Fibroblast of skin of left quadriceps (primary cell): ENCODE measurements at places on chromosomes 13 and 19.

DNA sequence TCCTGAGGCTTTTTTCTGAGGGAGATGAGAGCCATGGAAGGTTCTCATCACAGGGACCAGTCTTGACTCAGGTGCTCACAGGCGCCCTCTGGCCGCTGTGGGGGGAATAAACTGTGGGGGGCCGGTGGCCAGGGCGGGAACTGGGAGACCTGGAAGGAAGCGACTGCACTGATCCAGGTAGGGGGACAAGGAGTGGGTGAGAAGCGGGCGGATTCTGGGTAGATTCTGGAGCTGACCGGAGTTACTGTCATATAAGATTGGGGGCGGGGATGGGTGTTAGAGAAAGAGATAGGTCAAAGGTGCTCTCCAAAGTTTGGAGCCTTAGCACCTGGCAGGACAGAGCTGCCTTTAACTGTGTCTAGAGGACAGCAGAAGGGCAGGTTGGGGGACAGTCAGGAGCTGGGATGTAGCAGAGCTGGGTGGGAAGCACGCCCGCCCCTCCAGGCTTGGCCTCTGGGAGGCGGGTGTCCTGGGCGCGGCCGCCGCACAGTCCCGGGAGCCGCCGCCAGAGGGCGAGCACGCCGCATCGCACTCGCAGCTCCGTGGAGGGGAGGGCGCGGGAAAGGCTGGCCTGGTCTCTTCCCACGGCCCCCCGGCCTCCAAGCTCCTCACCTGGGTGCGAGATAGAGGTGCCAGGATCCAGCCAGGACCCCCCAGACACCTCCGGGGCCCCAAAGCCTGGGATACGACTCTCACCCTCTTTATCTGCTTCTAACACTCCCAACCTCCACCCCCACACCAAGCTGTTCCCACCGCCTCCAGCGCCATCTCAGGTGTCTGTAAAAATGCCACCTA lies 4.2 kb upstream of the DAND5 start:
- DNase-seq = no peak

DNA sequence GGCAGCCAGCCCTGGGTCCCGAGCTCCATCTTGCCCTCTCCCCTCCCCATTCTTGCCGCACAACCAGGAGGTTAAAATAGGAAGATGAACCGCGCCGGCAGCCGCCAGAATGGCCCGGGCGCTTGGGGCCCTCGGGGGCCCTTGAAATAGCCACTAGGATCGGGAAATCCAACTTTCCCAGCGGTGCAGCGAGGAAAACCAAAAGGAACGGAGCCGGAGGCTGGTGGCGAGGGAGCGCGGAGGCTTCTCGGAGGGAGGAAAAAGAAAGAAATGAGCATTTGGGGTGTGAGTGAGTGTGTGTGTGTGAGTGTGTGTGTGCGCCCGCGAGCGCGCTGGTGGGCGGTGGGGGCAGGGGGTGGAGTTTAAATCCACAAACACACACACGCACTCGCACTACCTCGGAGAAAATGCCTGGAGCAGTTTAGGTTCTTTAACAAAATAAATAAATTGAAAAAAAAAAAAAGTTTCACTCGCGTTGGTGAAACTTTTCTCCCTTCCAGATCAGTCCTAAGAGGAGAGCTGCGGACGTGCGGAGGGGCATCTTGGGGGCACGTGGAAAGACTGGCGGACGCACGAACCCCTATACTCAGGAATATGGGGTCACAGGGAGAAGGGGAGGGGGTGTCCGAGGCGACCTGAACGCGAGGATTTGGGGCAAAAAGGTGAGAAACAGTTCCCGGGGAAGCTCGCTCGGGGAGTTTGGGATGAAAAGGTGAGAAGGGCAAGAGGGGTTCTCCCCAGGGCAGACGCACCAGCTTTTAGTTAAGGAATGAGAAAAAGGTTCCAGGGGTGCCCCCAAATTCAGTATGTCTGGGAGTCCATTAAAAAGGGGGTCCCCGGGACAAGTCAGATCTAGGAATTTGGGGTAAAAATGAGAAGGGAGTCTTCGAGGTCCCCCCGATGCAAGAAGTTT lies 1.3 kb downstream of the RFX2 start:
- no peak for DNase-seq

- no peak for DNase-seq
These were observed 26.5 kb upstream of the HOMER3 start for GRCh38 chr19:18967358-18968146.

DNA sequence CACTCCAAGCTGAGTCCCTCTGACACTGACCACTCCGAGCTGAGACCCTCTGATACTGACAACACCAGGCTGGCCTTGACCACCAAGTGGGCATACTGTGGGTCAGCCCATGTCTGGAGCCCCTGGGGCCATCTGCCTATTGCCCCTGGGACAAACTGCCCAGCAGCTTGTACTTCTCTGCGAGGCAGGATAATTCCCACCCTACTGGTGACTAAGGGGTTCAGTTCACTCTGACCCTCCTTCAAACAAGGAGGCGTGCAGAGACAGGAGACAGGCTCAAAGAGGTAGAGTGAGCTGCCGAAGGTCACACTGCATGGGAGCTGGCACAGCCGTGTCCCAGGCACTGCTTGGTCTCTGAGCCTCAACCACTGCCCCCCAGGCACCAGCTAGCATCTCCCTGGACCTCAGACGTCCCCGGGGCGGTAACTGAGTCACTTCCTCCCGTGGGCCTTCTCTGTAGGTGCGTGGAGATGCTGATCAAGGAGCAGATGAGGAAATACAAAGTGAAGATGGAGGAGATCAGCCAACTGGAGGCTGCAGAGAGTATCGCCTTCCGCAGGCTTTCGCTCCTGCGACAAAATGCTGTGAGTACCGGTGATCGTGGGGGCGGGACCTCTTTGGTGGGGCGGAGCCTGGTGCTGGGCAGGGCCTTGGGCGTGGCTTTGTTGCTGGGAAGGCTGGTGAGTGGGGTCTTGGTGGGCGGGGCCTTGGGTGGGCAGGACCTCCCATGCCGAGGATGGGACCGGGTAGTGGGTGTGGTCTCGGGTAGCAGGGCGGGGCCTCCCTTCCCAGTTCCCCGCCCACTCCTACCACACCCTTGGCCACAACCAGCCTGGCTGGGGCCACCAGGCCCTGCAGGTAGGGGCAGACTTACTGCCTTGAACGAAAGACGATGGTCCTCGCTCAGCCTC lies 5.8 kb upstream of the USE1 start:
- no peak for DNase-seq

DNA sequence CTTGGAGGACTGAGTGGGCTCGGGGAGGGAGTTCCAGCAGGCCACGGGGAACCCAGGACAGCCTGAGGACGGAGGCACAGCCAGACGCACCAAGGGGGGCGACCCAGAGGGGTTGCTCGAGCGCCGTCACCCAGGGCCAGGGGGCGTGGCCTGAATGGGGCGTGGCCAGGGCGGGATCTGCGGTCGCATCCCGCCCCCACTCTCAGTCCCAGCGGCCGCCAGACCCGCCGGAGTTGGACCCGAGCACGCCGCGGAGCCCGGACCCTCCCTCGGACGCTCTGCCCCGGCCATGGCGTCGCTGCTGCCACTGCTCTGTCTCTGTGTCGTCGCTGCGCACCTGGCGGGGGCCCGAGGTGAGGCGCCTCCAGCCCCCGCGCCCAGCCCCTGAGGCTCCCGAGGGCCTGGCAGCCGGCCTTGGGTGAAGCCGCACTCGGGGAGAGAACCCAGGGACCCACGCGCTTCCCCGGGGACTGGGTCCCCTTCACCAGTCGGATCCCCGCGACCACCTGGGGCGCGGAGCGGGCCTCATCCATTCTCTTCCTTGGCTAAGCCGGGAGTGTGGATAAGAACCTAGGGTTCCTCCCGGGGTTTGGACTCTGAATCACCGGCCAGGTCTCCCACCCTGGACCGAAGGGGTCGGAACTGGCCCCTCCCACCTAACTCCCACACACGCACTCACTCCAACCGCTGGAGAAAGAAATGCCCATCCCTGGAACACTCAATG lies at the start of gene CILP2:
CILP2 (plus strand) TSS at position 205 of the 724 bp plus-strand sequence; CDS start at position 290, 85 bp downstream.
- DNase-seq = no peak

- DNase-seq = peak; percentile 54
These were observed 148.3 kb downstream of the MYO16 start for GRCh38 chr13:108777421-108778420.

- DNase-seq = no peak
These were observed 17.9 kb downstream of the DEDD2 start for GRCh38 chr19:42199440-42200115.

- DNase-seq = no peak
These were observed 1674.5 kb upstream of the SLC10A2 start for GRCh38 chr13:104740641-104741222.

- DNase-seq = peak; percentile 70
These were observed 16.3 kb upstream of the RNASEH2B start for GRCh38 chr13:50893211-50893852.

- no peak for DNase-seq
These were observed 9.4 kb downstream of the LRP3 start for GRCh38 chr19:33203529-33203928.

GRCh38 chr13:105165449-105166125 lies 1369.9 kb downstream of the EFNB2 start:
- no peak for DNase-seq

GRCh38 chr13:49550942-49551644 lies 34.3 kb downstream of the RCBTB1 start:
- no peak for DNase-seq

- no peak for DNase-seq
These were observed 38.4 kb upstream of the PDCD5 start for GRCh38 chr19:32542477-32543108.

DNA sequence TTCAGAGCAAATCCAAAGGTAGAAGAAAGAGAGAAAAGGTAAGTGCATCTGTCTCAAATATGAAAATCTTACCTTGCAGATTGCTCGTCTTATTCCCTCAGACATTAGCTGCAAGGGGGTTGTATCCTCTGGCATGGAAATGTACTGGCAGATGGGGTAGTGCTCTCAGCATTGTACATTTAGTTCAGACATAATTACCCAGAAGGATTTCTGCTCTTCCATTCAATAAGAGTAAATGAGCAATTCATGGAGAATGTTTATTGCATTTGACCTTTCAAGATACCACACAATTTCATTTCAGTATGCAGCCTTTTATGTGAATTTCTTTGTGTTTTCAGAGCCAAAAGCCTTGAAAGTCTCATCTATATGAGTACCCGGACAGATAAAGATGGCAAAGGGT lies 63.8 kb downstream of the SCEL start:
- no peak for DNase-seq
